NCI-H446 (cell line): ENCODE measurements at places on chromosomes 3 and 15.

GRCh38 chr3:129973853-129974563, 512 bp upstream of the TRH start:
- no peak for DNase-seq

DNA sequence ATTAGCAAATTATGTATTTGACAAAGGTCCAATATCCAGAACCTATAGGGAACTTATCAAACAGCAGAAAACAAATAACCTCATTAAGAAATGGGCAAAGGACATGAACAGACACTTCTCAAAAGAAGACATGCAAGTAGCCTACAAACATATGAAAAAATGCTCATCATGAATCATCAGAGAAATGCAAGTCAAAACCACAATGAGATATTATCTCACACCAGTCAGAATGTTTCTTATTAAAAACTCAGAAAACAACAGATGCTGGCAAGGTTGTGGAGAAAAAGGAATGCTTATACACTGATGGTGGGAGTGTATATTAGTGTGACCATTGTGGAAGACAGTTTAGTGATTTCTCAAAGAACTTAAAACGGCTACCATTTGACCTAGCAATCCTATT, 116.1 kb upstream of the CRBN start:
- no peak for DNase-seq

- no peak for DNase-seq
Measured at GRCh38 chr3:72185549-72186399, 400.8 kb upstream of the PROK2 start.

GRCh38 chr3:136898549-136898948, 36.5 kb downstream of the NCK1 start:
- no peak for DNase-seq

DNA sequence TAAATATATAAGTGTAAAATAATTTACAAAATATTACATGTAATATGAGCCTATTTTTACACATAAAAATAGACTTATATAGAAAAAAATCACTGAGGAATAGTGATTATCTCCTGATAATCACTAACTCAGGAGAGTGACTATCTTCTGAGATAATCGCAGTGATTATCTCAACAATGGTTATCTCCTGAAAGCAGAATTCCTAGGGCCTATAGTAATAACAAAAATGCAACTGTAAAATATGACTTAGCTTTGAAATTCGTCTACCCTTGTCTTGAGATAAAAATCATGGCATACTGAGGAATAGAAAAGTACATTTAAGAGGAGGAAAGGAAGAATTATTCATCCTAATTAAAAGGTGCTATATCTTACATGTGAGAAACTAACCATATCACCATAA, 117.0 kb upstream of the ASB14 start:
- no peak for DNase-seq

GRCh38 chr3:151468284-151468917, 7.5 kb upstream of the IGSF10 start:
- DNase-seq = peak; percentile 76

GRCh38 chr3:197542741-197543454, 12.9 kb downstream of the BDH1 start:
- DNase-seq = no peak

- no peak for DNase-seq
Measured at GRCh38 chr15:96181873-96182301, 148.6 kb upstream of the NR2F2 start.

DNA sequence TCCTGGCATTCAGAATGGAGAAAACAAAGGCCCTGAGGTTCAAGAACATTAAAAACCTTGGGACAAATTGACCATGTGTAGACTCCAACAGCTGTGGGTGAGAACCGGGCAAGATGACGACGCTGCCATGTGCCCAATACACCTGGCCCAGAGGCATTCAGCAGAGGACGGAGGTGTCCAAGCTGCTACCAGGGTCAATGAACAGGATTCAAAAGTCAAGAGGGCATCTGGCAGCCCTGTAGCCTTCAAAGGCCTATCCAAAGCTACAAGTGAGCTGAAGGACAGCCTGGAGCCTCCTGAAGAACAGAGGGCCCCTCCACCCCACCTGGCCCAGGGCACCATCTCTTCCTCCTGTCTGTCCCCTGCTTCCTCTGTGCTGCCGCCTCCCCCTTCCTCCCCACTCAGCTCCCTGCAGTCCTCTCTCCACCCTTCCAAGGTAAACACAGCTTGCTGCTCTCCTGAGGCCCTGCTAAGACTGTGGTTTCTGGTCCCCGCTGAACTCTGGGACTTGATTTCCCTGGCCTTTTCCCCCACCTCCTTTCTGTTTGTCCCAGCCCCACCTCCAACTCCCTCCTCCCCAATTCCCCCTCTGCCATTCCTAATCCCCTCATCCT, 57.5 kb downstream of the HMCES start:
- DNase-seq = no peak

DNA sequence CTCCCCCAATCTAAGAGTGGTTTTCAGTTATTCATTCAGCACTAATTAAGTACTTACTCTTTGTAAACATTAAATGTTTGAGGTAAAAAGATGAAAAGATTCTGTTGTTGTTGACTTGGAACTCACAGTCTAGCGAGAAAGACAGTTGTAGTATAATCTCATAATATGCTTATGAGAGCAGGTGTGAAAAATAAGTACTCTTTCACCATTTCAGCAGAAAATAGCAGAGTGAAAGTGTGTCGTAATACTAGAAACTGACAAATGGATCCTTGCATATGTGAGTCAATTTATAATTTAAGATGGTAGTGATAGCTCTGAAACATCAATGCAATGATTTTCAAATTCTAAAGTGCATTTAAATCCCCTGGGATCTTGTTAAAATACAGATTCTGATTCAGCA, 618.8 kb upstream of the CCDC54 start:
- DNase-seq = no peak

DNA sequence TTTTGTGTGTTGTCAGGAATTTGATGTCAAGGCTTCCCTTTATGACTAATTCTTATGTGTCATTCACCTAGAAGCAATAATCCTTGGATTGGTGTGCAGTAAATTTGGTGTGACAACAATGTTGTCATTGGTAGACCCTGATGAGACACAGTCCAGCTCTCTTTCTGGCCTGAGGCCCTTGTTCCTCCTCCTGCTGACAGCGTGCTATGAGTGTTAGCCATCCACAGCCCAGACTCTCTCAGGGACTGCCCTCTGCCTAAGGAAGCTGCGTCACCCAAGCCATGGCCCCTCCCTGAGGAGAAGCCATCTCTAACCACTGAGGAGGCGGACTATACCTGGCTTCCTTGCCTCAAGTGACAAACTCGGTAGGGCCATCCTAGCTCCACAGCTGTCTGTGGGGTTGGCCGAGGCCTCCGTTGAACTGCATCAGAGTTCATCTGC, 13.3 kb upstream of the TM4SF1 start:
- no peak for DNase-seq

DNA sequence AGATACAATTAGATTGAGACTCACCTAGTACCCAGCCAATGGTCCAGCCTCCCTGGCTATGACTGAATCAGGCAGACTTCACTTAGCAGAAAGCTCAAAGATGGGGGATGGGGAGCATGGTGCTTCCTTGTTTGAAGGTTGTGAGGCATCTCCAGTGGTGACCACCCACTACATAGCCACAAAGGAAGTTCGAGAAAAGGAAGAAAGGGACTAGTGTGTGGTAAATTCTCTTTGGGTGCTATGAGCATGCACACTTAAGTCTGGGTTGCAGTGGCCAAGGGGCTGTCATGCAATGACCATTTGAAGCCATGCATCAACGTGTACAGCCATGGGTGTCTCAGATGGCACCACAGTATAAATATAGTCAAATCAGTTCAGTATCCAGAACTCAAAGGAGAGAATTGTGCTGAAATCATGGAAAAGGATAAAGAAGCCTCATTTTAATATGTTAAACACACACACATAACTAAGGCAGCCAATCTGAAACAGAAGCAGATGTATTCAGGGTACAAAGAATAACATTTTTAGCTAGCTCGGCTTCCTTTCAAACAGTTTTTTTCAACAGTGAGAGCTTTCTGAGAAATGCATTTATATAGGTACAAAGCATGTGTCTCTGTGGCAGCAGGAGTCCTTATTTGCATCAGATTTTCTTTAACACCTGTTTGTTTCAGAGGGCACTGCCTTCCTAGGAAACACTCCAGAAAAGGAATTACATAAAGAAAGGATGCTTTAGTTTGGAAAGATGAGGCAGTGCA, 275.5 kb downstream of the GAP43 start:
- no peak for DNase-seq
